ENCODE measurements at places on chromosomes 2 and 18.

GRCh38 chr2:195356026-195356425 lies 301.0 kb upstream of the SLC39A10 start:
- DNase-seq: no peak

DNA sequence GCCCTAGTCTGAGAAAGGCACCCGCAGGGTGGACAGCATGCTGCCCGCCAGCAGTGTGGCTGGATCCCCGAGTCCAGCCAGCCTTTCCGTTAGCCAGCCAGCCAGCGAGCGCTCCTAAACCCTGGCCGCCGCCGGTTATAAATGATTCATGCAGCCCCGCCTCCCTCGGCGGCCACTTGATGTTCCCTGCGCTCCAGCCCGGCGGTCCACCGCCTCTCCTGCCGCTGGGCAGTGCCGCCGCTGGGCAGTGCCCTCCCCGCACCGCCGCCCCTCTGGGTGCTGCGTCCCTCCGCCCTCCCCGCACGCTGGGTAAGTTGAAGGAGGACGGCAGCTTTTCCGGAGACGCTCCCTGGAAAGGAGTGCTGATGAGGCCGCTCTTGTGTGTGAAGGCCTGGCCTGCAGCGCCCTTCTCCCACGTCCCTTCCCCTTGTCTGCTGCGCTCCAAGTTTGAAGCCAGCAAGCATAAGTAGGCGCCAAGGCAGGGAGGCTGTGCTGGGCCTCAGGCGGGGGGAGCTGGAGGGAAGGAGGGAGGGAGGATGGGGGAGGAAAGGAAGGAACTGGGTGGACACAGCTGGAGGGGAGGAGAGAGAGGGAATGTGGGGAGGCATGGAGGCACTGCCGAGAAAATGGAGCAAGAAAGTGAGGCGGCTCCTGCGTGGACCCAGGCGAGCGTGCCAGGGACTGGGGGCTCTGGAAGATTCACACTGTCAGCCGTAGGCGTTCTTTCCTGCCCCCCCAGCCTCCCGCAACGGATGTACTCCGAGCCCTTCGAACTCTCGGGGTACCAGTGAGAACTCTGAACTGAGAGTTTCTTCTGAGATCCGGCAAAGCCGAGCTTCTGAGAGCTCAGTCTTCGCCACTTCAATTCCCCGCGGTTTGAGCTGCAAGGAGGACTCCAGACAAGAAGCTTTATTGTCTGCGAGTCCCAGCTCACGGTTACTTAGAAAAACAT lies 131.9 kb downstream of the GLI2 start:
- no peak for DNase-seq

- no peak for DNase-seq
These were observed 72.9 kb downstream of the TMX3 start for GRCh38 chr18:68642003-68642402.

DNA sequence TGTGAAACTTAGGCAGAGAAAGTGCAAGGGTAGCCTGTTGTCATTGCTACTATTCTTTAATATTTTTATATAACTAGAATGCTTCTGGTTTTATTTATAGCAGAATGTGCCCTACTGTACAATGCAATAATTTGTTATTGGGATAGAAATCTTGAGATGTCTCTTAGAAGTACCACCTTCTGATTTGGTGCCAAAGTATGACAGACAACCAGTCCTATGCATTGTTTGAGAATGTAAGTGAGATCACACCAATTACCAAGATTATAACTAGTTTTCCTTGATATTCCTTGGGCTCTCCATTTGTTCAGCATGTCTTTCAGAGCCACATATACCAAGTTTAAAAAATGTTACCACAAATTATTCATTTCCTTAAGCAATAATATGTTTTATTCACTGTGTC lies 399.7 kb downstream of the CPS1 start:
- no peak for DNase-seq

- DNase-seq: no peak
These were observed 112.3 kb downstream of the COLEC12 start for GRCh38 chr18:388200-388599.

All from Panc1 (cell line).